Bronchial epithelial cell (primary cell): ENCODE measurements at places on chromosomes 7 and 10.

DNA sequence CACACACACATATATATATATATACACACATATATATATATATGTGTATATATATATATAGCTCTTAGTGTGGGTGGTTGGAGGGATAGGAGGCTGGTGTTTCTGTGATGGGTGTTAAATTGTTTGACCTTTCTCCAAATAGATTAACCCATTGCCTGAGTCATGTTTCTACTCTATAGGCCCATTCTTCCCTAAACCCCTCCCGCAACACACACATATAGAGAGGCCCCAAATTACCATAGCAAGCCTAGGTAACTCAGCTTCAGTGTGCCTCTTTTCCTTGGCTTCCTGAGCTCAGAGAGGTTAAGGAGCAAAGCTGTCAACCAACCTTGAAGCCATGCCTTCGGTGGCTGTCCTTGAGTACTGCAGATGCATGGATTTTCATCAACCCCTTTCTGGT, 98.7 kb upstream of the ADO start:
- no peak for DNase-seq

DNA sequence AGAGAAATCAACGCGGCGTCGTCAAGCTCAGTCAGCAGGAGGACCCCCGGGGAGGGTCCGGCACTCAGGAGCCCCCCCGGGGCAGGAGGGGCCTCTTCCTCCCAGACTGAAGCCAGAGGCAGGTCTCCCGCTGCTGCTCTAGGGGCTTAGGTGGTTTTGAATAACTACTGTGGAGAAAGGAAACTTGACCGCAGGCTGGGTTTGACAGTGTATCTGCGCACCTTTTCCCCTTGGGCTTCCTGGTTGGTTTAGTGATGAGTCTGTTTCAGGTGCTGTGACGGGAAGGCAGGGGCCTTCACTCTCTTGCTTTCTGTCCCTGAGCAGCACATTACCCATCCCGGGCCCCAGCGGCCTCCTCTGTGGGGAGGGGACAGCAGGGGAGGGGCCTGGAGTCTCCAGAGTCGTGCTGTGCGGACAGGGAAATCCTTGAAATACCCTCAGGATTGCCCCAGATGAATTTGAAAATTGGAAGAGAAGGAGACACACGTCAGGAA, 262.2 kb downstream of the ADARB2 start:
- DNase-seq = no peak

DNA sequence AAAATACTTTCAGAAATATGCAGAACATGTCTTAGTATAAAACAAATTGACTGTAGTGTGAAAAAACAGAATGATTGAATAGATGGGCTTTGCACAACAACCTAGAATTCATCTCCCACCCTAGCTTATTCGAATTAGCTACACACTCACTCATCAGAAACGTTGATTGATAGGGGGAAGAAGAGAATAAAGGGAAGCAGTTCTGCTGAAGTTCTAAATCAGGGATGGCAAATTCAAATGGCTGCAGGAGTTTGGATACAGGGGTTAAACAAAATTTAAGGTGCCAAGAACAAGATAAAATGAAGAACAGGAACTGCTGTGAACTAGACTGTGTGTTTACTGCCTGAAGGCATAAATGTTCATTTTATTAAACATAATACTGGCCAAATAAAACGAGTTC, 9.0 kb downstream of the CD36 start:
- DNase-seq = no peak

DNA sequence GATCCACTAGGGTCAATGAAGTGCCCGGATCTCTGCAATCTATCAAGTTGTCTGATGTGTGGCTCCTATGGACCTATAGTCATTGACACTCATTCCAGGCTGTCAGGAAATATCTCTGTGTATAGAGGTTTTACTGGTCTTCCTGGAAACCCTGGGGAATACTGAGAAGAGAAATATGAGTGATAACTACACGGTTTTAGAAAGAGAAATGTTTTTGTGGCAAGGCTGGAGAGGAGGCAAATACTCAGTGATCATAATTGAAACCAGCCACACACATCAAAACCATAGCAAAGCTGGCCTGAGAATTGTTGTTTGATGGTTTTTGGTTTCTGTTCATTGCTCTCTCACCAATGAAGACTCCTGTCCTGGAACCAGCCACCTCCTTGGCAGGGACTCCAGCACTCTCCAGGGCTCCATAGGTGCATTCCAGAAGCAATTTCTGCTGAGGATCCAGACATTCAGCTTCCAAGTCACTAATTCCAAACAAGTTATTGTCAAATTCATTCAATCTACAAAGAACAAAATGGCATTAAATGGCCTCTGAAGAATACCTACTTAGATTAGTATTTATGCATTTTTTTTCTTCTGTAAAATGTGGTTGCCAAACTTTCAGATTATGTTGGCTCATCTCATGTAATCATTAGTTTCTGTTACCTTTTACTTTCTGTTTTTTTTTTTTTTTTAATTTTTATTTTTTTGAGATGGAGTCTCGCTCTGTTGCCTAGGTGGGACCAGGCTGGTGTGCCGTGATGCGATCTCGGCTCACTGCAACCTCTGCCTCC, 108.6 kb upstream of the ABI1 start:
- DNase-seq = no peak

DNA sequence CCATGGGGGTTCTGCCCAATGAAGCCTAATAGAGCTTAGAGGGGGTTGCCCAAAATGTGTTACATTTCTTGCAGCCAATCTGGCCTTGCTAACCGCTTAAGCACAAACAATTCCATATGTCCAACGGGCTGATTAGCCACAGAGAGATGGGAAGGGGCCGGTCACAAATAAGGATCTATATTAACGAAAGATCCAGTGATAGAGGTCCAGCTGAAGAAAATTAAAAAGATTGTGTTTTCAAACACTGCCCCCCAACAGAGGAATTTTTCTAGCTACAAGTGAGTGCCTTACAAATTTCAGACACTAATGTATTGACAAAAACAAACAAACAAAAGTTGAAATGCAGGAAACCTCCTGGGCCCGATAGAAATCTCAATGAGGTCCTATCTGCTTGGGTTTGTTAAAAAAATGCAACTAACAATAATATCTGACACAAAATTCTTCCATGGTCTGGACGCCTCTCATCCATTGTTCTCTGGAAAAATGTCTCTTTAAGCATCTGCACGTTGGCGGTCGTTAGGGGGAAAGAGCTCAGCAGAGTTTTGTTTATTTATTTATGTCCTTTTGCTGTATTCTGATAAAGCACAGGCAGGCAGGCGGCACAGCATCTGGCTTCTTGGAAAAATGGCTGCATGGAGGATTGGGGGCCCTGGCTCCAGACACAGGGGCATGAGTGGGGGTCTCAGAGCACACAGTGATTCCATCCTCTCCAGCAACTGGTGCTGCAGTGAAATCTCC, 402.0 kb downstream of the RPS24 start:
- no peak for DNase-seq

DNA sequence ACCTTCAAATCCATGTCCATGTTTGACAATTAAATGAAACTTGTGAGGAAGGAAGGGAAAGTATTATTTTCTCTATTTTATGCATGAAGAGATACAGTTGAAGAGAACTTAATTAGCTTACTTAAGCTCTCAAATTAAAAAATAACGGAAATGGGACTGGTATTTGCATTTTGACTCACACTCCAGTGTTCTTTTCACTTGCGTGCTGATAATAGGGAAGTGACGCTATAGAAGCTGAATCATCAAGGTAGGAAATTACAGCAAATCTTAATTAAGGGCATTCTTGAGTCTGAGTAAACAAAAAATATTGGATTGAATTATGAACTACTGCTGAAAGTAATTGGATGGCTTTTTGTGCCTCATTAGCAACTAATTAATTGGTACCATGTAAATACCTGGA, 44.0 kb upstream of the NPVF start:
- peak; percentile 67 for DNase-seq

- peak; percentile 28 for DNase-seq
These were observed 15.0 kb upstream of the MCM10 start for GRCh38 chr10:13146379-13146778.
